ENCODE measurements at places on chromosomes 1 and 21. TPM values are rescaled to one million over a fixed set of nuclear protein-coding genes. Genes with fewer than 3 reads are reported as not detected.

DNA sequence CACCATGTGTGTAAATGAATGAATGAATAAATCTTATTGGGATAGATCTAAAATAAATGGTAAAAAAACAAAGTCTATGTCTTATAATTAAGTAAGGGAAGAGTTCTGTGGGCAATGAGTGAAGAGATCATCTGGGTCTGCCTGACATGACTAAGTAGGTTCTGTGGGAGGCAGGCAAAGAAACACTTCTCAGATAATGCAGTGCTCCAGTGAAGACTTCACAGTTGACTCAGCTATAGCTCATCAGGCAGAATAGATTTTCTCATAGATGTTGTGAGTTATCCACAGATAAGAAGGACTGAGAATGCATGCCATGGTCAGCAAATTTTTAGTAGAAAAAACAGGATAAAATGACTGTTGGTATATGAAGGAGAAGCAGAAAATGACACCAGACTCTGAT lies 12.4 kb downstream of the KRTAP22-2 start:
- no peak for DNase-seq

GRCh38 chr1:22832414-22832786 lies 121.8 kb downstream of the EPHB2 start:
- DNase-seq: no peak

- DNase-seq: no peak
Measured at GRCh38 chr1:38730511-38731397, 128.8 kb downstream of the RRAGC start.

GRCh38 chr1:20948101-20948500 lies 161.0 kb upstream of the HP1BP3 start:
- peak; percentile 20 for DNase-seq

GRCh38 chr21:46194374-46195334 lies 10.4 kb upstream of the SPATC1L start:
- no peak for DNase-seq

GRCh38 chr1:96374076-96374762 lies 347.4 kb upstream of the PTBP2 start:
- no peak for DNase-seq

DNA sequence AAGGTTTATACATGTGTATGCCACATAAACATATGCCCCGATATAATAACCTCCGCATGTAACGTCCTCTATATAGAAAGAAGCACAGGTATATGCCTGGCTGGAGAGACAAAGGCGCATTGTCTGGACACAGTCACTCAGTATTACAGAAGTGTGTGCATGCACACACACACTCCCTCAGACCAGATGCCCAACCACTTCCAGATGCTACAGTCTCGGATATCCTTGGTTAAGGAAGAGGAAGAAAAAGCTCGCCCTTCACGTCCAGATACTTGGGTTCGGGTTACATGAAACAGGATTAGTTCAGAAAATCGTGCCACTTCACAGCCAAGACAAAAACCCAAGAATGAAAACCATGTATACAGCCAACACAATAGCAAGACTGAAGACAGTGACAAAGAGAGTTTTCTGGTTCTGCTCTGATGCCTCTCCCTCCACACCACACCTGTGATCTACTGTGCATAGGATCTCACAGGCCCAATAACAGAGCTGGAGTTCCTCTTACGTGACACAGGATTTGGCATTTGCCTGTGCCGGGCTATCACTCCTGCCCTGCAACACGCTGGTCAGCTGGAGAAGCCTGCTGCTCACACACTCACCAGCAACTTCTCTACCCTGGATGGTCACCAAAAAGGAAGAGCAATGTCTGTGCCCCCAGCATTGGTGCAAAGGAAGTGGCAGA lies 75.0 kb downstream of the SSBP3 start:
- no peak for DNase-seq

Gene LINGO4
- not detected for total RNA-seq

- no peak for DNase-seq
Measured at GRCh38 chr1:14922942-14923726, 230.4 kb upstream of the TMEM51 start.

DNA sequence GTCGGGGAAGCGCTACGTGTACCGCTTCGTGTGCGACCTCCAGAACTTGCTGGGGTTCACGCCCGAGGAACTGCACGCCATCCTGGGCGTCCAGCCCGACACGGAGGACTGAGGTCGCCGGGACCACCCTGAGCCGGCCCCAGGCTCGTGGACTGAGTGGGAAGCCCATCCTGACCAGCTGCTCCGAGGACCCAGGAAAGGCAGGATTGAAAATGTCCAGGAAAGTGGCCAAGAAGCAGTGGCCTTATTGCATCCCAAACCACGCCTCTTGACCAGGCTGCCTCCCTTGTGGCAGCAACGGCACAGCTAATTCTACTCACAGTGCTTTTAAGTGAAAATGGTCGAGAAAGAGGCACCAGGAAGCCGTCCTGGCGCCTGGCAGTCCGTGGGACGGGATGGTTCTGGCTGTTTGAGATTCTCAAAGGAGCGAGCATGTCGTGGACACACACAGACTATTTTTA lies 17.1 kb downstream of the ETS2 start:
- no peak for DNase-seq

GRCh38 chr1:2045468-2046173 lies 4.6 kb upstream of the PRKCZ start:
- no peak for DNase-seq

Gene HLX
- total RNA-seq: 0.07 TPM

DNA sequence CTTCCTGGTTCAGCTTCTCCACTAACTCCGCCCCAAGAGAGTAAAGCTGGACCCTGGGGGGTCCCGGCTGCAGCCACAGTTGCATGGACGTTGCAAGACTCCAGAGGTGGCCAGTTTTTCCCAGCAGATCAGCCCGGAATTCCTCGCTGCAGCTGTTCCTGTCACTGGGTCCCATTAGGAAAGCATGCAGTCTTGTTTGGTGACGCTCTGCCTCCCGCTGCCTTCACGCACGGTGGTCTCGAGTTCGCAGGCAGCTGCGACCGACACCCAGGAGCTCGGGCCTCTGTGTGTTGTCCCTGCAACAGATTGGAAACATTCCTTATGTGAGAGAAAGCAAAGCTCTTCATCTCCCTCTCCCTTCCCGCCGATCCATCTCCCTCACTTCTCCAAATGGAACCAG lies 162.8 kb downstream of the PRDM16 start:
- no peak for DNase-seq

GRCh38 chr1:209311770-209312169 lies 271.7 kb upstream of the CAMK1G start:
- DNase-seq: no peak

Gene DMRTA2
- total RNA-seq: 0.07 TPM

DNA sequence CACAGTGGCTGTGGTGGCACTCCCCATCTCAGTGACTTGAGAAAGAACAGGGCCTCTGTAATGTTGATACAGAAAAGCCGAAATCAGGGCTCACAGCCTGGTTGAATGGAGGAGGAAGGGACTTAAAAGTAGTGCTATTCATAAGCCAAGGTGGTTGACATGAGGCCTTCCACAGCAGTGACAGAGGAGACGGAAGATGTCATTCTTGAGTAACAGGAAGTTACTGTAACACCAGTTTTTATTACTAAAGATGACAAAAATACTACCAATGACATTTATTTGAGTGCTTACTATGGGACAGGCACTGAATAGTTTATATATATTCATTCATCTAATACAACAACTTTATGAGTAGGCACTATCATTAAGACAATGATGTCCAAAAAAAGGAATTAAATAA lies 52.8 kb upstream of the GNG12 start:
- no peak for DNase-seq

- peak; percentile 88 for DNase-seq
Measured at GRCh38 chr1:38076038-38076437, 29.4 kb upstream of the POU3F1 start.

Gene FCRLB
- not detected for total RNA-seq

Gene GREM2
- 0.12 TPM for total RNA-seq

Gene KCND3
- total RNA-seq: 0.10 TPM

Gene SLC44A3
- total RNA-seq: 2.9 TPM

- DNase-seq: no peak
Measured at GRCh38 chr1:109977225-109977624, 7.3 kb upstream of the AHCYL1 start.

Gene DYNLT5
- total RNA-seq: 2.8 TPM

DNA sequence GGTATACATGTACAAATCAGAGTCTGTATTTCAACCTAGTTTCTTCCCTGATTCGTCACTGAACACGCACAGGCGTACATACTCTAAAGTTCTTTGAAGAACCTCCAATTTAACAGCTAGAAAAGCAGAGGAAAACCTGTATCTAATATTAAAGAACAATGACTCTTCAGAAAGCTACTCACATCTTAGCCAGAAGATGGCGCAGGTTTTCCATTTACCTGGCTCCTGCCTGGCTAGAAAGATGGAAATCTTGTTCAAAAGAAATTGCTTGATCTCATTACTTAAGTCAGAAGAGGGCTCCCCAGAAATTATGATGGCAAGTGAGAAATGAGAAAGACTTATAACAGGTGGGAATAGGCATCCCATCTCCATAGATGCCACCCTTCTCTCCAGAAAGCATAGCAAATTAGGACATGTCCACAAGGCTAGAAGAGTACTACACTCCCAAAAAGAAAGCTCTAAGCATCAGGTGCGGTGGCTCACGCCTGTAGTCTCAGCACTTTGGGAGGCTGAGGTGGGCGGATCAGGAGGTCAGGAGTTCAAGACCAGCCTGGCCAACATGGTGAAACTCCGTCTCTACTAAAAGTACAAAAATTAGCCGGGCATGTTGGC lies 19.0 kb upstream of the L1TD1 start:
- peak; percentile 83 for DNase-seq

Gene YIPF1
- 24.0 TPM for total RNA-seq

- no peak for DNase-seq
Measured at GRCh38 chr1:175873290-175873935, 130.0 kb upstream of the TNR start.

GRCh38 chr1:109361649-109362048 lies 36.1 kb downstream of the SORT1 start:
- no peak for DNase-seq

DNA sequence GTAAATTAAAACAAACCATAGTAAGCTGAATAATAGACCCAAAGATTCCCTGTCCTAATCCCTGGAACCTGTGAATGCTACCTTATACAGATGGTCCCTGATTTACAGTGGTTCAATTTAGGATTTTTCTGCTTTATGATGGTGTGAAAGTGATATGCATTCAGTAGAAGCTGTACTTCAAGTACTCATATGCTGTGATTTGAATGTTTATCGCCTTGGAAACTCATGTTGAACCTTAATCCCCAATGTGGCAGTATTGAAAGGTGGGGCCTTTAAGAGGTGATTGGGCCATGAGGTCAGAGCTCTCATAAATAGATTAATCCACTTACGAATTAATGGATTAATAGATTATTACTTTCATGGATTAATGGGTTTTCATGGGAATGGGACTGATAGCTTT lies 10.6 kb upstream of the RRP15 start:
- DNase-seq: no peak

DNA sequence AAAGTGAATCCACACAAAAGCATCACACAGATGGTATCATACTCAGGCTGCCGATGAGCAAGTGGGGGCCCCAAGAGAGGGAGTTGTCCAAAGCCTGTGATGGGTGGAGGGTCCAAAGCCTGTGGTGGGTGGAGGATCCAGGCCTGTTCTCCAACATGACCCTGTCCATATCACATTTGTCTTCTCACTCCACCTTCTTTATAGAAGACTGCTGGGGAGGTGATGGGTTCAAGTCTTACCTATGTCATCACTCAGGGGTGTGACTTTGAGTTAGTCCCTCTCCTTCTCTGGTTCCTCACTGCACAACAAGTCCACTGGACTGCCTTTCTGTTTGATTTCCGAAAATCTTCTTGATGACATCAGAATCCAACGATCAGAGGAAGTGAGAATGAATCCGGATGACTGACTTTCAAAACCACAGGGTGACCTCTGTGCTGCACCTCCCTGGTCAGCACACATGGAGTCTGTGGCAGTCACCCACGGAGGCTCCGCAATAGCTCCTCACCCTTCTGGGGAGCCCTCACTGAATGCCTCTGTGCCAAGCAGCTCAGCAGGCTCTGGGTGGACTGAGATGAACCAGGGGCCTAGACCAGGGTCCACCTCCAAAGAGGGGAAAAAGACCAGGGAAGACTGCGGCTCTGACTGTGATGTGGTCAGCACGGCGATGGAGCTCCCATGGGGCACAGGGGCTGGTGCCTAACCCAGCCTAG lies 166.8 kb downstream of the HIVEP3 start:
- no peak for DNase-seq

GRCh38 chr1:208167261-208167869 lies 76.8 kb downstream of the PLXNA2 start:
- no peak for DNase-seq

DNA sequence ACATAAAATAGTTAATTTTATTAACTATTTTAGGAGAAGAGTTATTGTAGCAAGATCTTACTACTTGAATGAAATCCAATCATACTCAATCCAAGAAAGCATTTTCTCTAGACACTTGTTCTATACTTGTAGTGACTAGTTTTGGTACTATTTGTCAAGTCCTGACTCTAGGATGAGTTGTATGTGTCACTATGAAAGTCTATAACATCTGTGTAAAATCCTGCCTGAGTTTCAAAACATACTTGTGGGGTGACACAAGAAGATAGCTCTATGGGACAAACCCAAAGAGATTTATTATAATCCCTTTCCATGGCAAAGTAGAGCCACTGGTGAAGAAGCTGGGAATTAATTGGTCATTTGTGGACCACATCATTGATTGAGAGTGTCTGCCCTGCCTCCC lies 1042.2 kb upstream of the ADGRL4 start:
- no peak for DNase-seq

- DNase-seq: no peak
Measured at GRCh38 chr1:220514256-220514655, 13.7 kb upstream of the MARK1 start.

- DNase-seq: no peak
Measured at GRCh38 chr1:228058172-228058948, 24.1 kb upstream of the ARF1 start.

DNA sequence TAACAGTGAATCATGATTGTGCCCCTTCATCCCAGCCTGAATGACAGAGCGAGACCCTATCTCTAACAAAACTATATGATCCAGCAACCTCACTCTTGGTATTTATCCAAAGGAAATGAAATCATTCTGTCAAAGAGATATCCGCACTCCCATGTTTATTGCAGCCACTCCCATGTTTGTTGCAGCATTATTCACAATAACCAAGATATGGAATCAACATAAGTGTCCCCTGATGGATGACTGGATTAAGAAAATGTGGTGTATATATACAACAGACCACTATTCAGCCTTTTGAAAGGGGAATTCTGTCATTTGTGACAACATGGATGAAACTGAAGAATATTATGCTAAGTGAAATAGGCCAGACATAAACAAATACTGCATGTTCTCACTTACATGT lies 44.4 kb downstream of the TRMT1L start:
- DNase-seq: no peak
